ENCODE measurements at places on chromosomes 1 and 21. TPM values are rescaled to one million over a fixed set of nuclear protein-coding genes. Genes with fewer than 3 reads are reported as not detected.
A peak's percentile ranks its signal among the peaks of the same experiment; 100 is the strongest.

GJB3 gene
- total RNA-seq: 0.81 TPM

RGSL1 gene
- total RNA-seq: not detected

DNA sequence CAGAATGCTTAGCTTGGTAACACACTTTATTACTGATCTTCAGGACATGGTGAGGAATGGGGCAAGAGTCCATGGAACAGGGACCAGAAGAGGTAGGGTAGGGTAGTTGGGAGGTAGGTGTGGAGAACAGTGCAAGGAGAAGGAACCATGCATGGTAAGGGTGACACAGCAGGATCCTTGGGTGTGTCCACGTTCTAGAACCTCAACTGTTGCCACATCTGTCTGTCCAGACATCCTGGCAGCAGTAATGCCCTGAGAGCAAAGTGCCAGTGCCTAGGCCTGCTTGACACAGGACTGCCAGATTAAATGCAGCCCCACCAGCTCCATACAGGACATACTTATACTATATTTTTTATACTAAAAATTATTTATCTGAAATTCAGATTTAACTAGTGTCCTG, 13.9 kb downstream of the DMAP1 start:
- no peak for DNase-seq

DNA sequence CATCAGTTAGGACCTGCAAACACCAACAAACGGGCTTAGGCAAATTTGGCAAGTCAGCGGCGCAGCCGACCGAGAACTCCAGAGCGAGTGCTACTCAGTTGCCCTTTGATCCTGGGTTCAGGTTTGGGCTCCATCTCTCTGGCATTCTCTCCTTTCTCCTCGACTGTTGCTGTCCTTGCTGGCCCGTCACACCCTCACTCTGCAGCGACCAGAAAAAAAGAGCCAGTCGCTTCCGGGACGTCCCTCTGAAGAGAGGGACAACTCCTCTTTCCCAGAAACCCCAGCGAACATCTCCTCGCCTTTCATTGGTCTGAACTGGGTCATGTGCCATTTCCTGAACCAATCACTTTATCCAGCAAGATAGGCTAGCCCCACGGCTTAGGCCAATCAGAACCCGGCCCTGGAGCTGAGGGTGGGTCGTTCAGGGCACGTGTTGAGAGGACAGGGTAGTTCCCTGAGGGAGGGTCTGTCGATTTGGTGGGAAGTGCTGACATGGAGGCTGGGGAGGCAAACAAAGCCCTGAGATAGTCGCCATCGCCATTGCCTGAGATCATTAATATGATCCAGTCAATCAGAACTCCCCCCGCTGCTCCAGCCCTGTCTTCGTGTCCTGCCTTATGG, 113.7 kb downstream of the PTPRU start:
- peak; percentile 42 for DNase-seq

DNA sequence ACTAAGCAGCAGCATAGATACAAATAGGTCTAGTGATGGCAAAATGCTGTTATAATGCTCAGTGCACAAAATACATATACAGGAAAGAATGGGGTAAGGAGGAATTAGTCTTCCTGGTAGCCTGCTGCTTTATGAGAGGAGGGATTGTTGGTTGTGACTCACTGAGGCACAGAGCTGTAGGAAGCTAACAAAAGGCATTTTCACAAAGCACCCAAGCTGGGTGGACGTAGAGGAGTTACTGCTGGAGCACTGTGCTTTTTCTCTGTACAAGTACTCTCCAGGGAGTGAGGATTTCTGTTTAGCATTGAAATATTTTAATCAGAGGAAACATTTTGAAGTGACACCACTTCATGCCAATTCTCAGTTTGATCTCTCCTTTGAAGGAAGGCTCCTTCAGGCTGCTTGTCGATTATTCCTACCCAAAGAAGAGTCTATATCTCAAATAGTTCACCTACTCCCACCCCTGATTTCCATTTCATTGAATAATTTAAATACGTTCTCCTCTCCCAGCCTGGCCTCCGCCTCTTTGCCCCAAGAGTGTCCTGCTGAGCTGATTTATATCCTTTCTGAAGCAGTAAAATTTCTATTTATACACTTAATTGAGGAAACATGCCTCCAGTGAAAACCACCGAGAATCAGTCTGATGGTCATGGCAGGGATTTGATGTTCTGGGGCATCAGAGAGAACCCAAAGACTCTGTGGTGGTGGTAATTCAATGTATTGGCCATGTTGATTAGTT, 271.9 kb downstream of the HHAT start:
- no peak for DNase-seq

- no peak for DNase-seq
Measured at GRCh38 chr21:44958471-44959191, 18.8 kb downstream of the SLX9 start.

GRCh38 chr1:207993477-207994445, 82.8 kb upstream of the CD34 start:
- DNase-seq: no peak

DNA sequence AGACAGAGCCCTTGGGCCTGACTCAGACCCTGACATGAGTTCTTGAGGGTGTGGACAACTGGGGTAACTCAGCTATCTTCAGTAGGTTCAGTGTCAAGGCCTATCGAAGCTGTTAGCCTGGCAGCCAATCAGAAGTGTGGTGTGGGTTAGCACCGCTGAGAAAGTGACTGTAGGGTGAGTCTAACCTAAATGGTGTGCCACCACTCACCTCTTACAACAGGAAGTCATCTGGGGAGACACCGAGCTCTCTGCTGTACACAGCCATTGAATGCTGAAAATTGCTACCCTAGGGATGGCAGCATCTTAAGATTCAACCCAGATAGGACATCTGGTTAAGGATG, 44.6 kb downstream of the RASSF5 start:
- DNase-seq: no peak

LRRC38 gene
- total RNA-seq: 0.17 TPM

DNA sequence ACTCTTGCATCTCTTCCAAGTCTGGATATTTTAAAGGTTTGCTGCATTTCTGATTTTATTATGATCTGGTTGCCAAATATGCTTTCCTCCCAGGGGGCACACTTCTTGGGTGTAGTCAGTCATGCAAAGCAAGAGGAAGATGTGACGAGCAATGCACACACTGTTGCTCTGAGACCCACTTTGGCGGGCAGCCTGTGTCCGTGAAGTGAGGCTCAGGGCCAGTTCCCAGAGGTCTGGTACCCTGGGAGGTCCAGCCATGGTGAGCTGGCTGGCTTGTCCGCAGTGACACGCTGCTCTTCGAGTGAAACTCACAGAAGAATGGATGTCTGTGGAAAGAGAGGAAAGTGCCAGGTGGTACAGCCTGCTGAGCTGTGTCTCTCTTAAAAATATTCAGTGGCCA, 52.8 kb upstream of the EDN2 start:
- peak; percentile 51 for DNase-seq

GRCh38 chr1:44801491-44802305, 1.5 kb downstream of the PLK3 start:
- DNase-seq: peak; percentile 67

DNA sequence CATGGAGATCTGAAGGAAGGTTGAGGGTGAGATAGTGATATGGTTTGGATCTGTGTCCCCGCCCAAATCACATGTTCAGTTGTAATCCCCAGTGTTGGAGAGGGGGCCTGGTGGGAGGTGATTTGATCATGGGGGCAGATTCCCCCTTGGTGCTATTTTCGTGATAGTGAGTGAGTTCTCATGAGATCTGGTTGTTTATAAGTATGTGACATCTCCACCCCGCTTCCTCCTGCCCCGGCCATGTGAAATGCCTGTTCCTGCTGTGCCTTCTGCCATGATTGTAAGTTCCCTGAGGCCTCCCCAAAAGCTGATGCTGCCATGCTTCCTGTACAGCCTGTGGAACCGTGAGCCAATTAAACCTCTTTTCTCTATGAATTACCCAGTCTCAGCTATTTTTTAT, 451.9 kb upstream of the VAMP3 start:
- DNase-seq: no peak

DNA sequence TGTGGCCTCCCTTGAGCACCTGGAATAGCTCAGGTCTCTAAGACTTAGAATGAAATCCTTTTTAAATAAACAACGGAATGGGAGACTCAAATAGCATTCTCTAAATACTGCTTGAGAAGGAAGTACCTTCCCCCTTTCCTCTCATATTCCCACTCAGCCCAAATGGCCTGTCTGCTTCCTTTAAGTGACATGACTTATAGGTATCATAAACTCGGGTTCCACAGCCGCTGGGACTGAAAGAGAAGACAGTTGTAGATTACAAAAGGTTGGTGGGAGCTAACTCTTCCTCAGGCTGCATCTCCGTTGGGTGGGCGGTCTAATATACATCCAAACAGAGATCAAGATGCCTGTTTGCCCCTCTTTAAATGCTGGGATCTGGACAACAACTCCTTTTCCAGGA, 1.2 kb upstream of the HMCN1 start:
- DNase-seq: no peak

LCE6A gene
- not detected for total RNA-seq

LRP8 gene
- total RNA-seq: 11.6 TPM

CCDC185 gene
- total RNA-seq: not detected

DNA sequence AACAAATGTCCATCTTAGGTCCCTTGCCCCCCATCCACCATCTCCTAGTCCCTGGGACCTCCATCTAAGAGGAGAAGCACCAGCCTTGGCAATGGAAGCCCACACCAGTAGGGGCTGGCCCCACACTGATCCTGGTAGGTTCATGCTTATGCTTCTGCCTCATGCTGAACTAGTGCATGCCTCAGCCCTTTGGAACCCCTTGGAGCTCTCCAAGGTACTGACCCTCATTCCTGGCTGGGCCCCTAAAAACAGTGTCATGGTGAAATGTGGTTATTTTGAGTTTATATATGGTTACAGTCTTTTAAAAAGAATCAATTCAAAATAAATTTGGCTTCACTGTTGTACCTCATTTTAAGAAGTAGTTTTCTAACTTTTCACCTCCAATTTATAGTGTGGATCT, 108.3 kb downstream of the HIVEP3 start:
- DNase-seq: no peak

- DNase-seq: no peak
Measured at GRCh38 chr1:74771913-74772515, 39.1 kb downstream of the TYW3 start.

DNA sequence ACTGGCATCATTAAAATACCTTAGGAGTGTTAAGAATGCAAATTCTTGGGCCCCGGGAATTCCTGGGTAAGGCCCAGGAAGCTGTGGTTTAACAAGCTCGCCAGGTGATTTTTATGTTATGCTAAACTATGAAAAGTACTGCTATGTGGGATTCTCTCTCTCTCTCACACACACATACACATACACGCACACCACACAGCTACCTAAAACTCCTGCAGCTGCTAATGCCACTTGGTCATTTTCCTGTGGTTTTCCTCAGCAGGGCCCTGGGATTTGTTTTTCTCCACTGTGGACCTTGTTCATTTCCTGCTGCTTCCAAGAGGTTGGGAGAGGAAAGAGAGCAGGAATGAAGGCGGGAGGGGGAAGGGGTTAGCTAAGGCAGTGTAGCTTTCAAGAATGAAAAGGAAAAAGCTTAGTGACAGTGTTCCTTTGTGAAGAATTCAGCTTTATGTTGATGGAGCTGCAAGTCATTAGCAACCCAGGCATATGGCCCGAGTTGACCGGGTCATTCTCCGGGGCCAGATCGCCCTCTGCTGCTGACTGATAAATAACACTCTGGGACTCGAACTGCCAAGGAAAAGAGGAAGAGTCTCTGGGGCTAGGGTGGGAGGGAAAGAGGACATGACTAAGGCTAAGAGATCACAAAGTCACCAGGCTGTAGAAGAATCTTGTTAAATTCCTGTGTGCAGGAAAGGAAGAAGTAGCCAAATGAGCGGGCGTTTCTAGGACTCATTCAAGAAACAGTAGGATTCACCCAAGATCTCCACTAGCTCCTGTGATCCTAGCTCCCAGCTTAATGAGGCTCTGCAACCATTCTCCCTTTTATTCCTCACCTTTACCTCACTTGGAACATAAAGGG, 30.5 kb upstream of the LRIG2 start:
- peak; percentile 80 for DNase-seq

GRCh38 chr1:194394676-194395075, 1208.3 kb upstream of the B3GALT2 start:
- no peak for DNase-seq

FAM72B gene
- 0.55 TPM for total RNA-seq

- DNase-seq: no peak
Measured at GRCh38 chr1:31951276-31951675, 13.1 kb upstream of the PTP4A2 start.

FAM229A gene
- 9.3 TPM for total RNA-seq

DNA sequence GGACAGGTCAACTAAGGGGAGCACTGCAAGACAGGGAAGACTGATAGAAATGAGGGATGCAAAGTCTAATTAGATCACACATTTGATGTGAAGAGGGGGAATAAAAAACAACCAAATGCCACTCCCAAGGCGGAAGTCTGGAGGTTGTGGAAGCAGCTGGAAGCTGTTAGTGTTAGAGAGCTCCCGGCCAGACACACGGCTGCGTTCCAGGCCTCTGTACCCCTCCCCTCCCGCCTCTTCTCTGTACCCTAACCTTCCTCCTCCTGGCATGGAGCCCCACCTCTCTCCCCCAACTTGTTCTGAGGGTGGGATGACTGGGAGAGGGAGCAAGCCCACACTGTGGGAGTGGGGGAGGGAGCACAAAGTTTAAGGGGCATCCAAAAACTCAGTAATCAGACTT, 67.0 kb downstream of the PLEKHA6 start:
- DNase-seq: no peak

S100A7A gene
- total RNA-seq: not detected

RGS1 gene
- 27.8 TPM for total RNA-seq

- no peak for DNase-seq
Measured at GRCh38 chr1:100866041-100866900, 28.4 kb downstream of the EXTL2 start.

Measured in upper lobe of right lung (tissue), 1 donor.